ENCODE measurements at places on chromosomes 5 and 9. TPM values are rescaled to one million over a fixed set of nuclear protein-coding genes. Genes with fewer than 3 reads are reported as not detected.

- DNase-seq, result no peak
Observed at GRCh38 chr5:94916619-94917018, 298.1 kb downstream of the SLF1 start.

The FSD1L gene
- total RNA-seq, result 0.50 TPM

DNA sequence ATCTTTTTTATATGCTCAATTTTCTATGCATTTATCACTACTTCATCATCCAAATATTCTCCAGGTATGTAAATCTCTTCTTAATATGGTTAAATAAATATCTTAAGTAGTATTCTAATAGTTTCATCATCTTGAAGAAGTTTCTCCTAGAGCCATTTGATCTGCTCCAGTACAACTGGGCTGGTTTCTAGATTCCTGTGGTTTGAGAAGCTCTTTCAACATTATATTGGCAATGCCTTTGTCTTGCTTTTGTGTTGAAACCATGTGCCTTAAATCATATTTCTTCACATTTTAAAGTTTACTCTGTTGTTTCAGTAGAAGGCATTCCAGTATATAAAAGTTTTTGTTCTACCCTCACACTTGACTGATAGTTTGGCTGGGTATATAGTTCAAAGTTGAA, 27.6 kb downstream of the MBLAC2 start:
- DNase-seq, result no peak

- DNase-seq, result no peak
Observed at GRCh38 chr5:137136991-137137632, 362.0 kb downstream of the SPOCK1 start.

- DNase-seq, result no peak
Observed at GRCh38 chr9:109652112-109652511, 127.9 kb upstream of the PALM2AKAP2 start.

The BTF3 gene
- total RNA-seq, result 639 TPM

DNA sequence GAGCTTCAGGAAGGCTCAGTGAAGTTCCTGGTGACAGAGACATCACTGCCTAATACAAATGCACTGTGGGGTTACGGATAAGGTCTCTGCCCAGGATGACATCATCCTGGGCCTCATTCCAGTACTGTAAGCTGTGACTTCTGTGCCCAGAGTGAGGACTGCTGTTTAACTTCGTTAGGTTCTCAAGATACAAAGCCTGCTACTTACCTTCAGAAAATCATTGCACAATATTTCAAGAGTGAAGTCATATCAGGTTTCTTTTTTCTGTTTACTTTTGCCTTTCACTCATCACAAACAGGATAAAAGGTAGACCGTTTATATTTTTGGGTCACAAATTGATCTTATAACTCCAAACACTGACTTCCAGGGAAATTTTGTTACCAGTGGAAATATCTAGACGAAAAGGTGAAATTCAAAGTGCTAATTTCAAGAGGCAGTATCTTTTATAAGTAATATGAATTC, 241.2 kb downstream of the PIK3R1 start:
- no peak for DNase-seq

GRCh38 chr5:53733853-53734252, 173.4 kb downstream of the NDUFS4 start:
- DNase-seq, result no peak

DNA sequence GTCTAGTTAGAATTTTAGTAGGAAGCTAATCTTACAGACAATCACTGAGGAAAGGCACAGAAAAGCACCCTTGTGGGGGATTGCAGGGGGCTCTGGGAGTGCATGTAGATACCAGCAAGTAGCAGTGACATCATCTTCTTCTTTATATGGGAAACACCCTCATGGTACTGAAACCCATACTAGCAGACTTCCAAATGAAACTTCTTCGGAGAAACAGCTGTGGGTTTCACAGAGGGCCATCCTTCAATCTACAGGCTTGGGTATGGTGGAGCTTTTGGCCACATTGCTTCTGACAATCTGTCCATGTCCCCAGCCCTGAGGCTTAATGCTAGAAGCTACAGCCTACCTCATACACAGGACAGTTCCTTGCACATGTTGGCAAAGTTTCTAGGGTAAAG, 165.2 kb upstream of the NFIB start:
- DNase-seq, result no peak

The PCDH12 gene
- 0.07 TPM for total RNA-seq

DNA sequence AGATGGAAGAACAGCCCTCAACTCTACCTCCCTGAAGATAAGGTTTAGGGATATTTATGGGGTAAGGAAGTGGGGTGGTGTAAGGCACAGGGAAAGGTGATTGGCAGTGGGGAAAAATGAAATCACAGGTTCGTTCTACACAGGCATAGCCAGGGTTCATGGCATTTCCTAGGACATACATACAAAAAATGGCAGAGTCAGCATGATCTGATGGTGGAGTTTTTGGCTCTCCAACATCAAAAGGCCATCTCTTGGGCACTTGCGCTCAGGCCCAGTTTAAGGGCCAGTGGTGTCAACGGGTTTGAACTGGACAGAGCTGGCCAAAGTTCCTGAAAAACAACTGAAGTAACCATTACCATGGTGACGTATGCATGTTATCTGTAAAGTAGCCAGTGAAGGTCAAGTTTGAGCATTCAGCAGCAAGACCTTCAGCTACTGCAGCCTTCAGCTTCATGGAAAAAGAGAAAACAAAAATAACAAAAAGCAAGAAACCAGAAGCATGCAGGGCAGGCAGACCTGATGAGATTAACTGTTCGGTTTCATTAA, 92.8 kb downstream of the SMARCA2 start:
- no peak for DNase-seq

DNA sequence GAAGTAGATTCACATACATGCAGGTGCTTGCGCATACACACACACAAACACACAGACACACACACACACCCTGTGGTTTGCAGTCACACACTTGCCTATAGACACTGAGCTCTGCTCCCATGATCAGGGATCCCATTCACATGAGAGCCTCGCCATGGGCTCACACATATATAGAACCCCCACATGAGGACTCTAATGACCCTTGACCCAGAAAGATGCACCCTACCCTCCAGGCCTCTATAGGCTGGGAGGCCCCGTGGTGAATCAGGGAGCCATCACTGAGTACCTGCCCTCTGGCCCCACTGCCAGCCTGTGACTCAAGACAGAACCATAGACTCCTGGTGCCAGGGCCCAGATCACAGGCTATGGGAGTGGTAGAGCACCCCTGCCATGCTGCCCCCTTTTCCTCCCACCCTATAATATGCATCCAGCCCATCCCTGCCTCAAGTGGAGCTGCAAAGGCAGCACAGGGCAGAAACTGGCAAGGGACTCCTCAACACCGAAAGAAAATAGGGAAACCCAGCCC, 3.3 kb upstream of the AQP3 start:
- no peak for DNase-seq

The SOHLH1 gene
- not detected for total RNA-seq

- no peak for DNase-seq
Observed at GRCh38 chr5:118990582-118990981, 2.2 kb upstream of the DTWD2 start.

DNA sequence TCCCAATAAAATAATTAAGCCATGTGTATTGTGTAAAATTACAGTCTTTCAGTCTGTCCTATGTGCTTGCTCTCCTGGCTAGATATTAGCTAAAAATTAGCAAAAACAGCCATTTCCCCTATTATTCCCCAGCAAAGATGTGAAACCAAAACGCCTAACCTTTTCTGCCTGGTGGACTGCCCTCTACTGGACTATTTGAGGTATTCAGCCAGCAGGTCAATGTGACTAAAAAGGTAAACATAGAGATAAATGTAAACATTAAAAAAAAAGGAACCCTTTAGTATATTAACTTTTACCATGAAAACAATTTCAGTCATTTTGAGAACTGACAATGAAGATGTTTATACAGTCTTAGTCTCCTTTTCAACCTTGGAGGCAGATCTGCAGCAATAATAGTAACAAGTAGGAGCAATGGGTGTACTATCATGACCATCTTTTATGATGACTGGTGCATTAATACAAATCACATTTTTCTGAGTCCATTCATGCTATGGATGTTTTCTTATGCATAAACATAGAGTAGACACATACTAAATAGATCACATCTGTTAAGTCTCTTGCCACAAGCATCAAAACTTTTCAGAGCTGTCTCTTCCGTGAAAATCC, 10.1 kb downstream of the ATG12 start:
- no peak for DNase-seq

GRCh38 chr5:61505281-61505680, 173.2 kb downstream of the ZSWIM6 start:
- no peak for DNase-seq

The CDH18 gene
- not detected for total RNA-seq

DNA sequence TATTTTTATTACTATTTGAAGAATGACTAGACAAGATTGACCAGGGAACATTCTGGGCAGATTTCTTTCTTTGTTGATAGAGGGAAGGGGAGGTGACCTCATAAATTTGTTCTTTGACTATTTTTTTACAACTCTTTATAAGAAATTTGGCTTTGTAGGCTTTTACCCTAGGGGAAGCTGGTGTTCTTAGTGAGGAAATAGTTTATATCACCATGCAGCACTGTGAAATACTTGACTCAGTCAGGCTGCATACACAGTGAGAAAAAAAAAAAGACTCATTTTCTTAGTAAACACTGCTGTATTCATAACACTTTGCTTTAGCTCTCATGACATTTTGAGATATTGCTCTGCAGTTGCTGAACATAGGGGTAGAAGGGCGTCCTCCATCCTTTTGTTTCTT, 336.6 kb upstream of the PIK3R1 start:
- DNase-seq, result no peak

DNA sequence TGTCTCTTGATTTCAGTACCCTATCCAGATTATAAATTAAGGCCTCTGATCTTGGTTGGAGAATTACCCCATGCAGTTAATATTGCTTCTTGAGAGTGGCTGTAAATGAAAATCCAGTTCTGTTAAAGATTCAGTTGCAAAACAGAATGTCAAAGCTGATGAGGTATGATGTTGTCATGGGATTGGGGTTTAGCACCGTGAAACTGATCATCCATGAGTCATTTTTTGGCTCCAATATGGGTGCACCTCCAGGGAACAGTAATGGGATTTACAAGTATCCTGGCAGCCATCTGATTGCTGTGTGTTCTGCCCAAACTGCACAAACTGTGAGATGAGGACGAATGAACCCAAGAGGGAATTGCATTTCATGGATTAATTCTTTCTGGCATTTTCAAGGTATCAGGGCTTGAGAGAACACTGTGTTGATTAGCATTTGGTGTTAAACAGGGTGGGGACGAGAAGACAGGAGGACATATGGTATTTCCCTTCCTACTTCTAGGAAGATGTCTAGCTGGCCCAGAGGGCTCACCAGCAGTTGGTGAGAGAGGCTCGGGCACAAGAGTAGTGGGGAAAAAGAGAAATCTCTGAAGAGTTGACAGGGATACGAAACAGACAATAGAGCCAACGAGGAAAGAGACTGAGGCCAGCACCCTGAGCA, 214.7 kb downstream of the GAS1 start:
- DNase-seq, result no peak

DNA sequence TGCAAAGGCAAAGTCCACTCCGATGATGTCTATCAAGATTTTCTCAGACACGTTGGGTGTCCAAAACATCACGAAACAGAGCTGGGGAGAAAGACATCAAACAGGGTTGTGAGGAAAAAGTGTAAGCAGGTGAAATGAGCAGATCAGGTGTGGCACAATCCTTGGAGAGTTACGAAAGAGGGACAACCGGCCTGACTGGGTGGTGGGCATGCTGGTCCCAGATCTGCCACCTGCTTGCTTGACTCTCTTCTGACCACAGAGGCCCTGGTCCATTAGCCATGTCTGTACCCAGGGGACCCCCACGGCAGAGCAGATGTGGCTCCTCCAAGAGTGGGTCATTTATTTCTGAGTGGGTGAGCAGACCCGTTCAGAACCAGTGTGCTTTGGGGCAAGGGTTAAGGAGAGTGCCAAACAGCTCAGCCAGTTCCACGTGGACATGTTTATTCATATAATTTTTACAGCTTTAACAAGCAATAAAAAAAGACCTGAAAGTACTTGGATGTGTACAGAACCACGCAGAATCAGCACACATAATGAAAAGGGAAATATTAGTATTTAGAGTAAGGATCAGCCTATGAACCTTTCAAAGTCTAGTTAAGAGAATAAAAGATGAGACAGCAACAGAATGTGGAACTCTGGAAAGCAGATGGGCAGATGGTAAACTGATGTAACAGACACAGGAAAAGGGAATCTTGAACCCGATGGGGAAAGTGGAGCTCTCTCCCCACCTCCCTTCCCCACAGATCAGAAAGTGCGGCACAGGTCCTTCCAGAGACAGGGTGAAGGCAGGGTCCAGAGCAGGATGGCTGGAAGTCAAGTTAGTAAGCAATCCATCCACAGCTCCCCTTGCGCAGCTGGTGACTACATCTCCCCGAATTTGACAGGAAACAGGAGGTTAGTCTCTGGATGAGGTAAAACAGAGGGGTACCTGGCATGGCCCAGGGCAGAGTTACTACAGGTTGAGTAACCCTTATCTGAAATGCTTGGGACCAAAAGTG, 52.5 kb downstream of the OTULIN start:
- DNase-seq, result no peak

The SLC25A2 gene
- 0.92 TPM for total RNA-seq

DNA sequence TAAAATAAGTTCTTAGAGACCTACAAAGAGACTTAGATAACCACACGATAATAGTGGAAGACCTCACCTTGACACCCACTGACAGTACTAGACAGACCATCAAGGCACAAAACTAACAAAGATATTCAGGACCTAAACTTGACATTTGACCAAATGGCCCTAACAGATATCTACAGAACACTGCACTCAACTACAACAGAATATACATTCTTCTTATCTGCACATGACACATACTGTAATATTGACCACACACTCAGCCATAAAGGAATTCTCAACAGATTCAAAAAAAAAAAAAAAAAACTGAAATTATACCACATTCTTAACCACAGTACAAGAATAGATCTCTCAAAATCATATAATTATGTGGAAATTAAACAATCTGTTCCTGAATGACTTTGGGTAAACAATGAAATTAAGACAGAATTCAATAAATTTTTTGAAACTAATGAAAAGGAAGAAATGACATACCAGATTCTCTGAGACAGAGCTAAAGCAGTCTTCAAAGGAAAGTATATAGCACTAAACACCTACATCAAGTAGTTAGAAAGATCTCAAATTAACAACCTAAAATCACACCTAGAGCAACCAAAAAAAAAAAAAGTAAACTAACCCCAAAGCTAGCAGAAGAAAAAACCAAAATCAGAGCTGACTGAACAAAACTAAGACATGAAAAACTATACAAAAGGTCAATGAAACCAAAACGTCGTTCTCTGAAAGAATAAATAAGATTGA, 362.3 kb upstream of the POU5F2 start:
- DNase-seq, result no peak

DNA sequence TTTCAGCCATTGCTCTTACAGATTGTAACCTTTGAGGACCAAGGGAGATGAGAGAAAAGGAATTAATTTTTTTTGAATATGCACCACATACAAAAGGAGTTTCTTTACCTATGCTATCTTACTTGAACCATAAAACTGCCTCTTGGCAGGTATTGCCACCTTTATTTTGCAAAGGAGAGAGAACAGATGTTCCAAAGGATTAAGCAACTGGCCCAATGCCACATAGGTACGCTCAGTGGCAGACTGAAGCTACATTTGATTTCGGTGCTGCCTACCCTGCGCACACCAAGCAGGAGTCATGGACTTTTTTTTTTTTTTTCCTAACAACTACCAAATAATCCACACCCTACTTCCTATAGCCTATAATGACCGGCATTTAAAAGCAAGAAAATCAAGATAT, 43.1 kb downstream of the SAXO1 start:
- no peak for DNase-seq

The PCDHB2 gene
- total RNA-seq, result not detected

The FBP1 gene
- 3.5 TPM for total RNA-seq

The PPP3R2 gene
- not detected for total RNA-seq

- DNase-seq, result no peak
Observed at GRCh38 chr9:27747450-27747849, 174.2 kb upstream of the C9orf72 start.
